ENCODE measurements at places on chromosomes 7 and 10. TPM values are rescaled to one million over a fixed set of nuclear protein-coding genes. Genes with fewer than 3 reads are reported as not detected.

DNA sequence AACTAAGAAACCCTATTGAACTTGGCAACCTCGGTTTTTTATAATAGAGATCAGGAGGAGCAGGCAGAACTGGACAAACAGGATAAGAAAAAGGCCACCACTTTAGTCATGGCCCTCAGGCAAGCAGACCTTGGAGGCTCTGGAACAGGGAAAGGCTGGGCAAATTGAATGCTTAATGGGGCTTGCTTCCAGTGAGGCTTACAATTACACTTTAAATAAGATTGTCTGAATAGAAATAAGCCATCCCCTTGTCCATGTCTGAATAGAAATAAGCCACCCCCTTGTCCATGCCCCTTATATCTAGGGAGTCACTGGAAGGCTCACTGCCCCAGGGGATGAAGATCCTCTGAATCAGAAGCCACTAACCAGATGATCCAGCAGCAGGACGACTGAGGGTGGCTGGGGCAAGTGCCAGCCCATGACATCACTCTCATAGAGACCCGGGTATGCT lies 40.6 kb downstream of the AKR1B15 start:
- peaks cover 10% of the 10 kb centered on the region for H3K27me3 ChIP-seq
- no peak overlapping the region for H3K27ac ChIP-seq
- no peak overlapping the region for H3K4me3 ChIP-seq
- no peaks in the 10 kb centered on the region for H3K36me3 ChIP-seq
- H3K4me1 ChIP-seq, result no peaks in the 10 kb centered on the region

GHRHR gene
- not detected for total RNA-seq

DNA sequence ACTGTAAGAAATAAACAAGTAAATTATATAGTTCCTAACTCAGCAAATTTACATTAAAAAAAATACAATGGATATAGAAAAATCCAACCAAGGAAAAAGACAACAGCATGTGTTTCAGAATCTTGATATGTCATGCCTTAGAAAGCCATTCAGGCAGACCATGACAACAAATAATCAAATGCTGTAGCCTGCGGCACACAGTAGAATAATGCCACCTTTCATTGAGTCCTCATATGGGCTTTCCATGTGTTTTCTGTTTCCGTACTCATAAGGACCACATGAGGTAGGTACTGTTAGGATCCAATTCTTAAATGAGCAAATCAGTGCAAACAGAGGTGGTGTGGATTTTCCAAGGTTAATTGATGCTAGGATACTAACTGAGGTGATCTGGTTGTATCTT lies 138.6 kb downstream of the CUBN start:
- no peak for DNase-seq
- H3K27ac ChIP-seq, result no peak overlapping the region
- H3K27me3 ChIP-seq, result no peaks in the 10 kb centered on the region
- peaks cover 2% of the 10 kb centered on the region for H3K4me1 ChIP-seq

FZD1 gene
- total RNA-seq, result 0.20 TPM

DNA sequence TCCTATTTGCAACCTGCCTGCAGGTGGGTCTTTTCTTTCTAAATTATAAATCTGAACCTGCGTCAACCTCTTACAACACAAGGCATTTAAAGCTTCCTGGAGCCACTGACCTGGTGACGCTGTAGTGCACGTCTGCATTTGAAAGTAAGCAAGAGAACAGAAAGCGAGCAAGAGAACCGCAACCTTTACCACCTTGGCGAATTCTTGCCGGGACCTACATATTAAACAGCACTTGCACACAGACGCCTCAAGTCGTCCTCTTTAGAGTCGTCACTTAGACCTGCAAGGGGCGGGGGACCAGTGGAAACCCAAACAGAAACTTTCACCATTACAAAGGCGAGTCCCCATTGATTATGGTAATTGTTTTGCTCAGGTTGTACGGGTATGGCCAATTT lies 9.5 kb downstream of the GLI3 start:
- H3K27me3 ChIP-seq, result peaks cover 58% of the 10 kb centered on the region
- no peaks in the 10 kb centered on the region for H3K36me3 ChIP-seq
- peak overlapping the region; percentile 50 for H3K4me3 ChIP-seq
- peak; percentile 75 for DNase-seq
- H3K4me1 ChIP-seq, result peaks cover 3% of the 10 kb centered on the region
- no peak overlapping the region for H3K27ac ChIP-seq

- H3K27ac ChIP-seq, result peak overlapping the region; percentile 65
- peak; percentile 83 for DNase-seq
- peak overlapping the region; percentile 67 for H3K4me3 ChIP-seq
- H3K27me3 ChIP-seq, result peaks cover 11% of the 10 kb centered on the region
- peaks cover 18% of the 10 kb centered on the region for H3K4me1 ChIP-seq
- H3K36me3 ChIP-seq, result no peaks in the 10 kb centered on the region
Measured at GRCh38 chr10:29735628-29736365, 101.0 kb upstream of the SVIL start.

DNA sequence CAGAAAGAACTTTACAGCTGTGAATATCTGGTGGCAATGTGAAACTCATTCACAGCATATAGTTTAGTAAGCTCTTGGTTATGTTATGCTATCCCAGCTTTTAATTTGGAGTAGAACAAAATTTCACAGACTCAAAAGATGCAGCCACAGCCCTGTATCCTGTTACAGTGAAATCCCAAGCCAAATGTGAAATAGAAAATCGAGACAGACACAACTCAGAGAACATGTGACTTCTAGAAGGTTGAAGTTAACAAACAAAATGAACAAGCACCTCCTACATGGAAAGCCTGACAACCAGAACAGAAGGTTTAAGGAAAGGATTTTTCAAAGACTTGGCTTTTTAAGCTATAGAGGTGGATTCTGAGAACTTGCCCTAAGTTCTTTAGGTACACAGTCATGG lies 39.6 kb downstream of the JAZF1 start:
- H3K36me3 ChIP-seq, result peaks cover 4% of the 10 kb centered on the region
- no peak for DNase-seq
- H3K4me1 ChIP-seq, result peaks cover 16% of the 10 kb centered on the region
- H3K27me3 ChIP-seq, result no peaks in the 10 kb centered on the region
- no peak overlapping the region for H3K27ac ChIP-seq

DNA sequence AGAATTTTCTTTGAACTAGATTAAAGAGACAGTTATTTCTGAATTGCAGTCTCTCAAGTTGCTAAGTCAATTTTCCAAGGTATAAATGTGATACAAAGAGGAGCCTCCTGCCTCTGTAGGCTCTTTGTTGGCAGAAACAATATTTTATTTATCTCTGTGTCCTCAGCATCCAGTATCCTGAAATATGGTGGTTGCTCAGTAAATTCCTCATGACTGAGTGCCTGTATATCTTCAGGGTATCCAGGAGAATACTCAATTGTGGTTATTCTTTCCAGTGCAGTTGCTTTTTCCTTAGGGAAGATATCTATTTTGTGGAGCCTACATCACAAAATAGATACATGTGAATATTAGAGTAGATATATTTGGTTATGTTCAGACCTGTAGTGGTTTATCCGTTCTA lies 144.8 kb upstream of the FERD3L start:
- H3K27me3 ChIP-seq, result no peaks in the 10 kb centered on the region
- no peak overlapping the region for H3K27ac ChIP-seq
- no peaks in the 10 kb centered on the region for H3K4me1 ChIP-seq
- H3K4me3 ChIP-seq, result no peak overlapping the region
- DNase-seq, result no peak

DNA sequence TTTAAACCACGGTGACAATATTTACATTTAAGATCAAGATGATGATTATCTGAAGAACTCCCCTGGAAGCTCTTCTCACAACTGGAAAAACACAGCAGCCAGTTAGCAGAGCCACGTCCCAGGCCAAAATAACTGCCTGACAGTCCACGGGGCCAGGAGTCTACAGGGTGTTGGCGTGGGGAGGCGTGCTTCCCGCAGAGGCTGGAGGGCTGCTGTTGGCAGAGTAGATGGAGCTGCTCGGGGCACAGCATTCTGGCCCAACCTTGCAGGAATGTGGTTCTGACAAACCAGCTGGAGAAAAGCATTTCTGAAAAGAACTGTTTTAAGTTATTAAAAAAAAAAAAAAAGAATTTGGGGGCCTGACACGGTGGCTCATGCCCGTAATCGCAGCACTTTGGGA lies 177.9 kb downstream of the EBF3 start:
- no peaks in the 10 kb centered on the region for H3K27me3 ChIP-seq
- no peaks in the 10 kb centered on the region for H3K4me1 ChIP-seq
- H3K27ac ChIP-seq, result no peak overlapping the region
- no peak for DNase-seq

CALML3 gene
- total RNA-seq, result not detected

DNA sequence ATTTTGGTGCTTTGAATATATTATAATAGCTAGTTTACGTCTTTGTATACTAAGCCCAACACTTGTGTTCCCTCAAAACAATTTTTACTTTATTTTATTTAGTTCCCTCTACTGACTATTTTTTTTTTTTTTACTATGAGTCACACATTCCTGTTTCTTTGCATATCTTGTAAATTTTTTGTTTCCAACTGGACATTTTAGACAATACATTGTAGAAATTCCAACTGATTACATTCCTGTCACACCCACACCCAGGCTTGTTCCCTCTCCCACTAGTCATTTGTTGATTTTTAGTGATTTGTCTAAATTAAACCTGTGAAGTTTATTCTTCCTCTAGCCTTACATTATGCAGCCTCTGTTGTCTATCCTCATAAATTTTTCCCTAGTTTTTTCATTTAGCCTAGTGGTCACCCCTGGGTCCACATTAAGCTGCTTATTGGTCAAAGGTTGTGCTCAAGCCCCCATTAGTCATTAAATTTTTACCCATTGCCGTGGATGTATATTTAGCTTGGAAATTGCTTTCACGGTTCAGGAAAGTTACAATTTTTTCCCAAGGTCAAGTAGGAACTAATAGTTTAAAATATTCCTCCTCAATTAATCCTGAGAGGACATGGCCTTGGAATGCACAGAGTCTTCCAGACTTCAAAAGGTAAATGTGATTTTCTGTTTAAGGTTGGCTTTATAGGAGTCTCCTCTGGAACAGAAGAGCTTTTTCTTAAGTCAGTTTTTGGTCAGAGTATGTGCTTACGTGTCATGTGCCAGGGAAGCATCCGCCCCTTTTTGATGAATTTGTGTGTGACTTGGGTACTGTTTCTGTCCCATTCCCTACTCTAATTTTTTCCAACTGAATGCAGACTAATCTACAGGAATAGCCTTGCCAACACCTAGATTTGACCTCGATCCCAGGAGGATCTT lies 207.6 kb upstream of the TMEM72 start:
- no peak overlapping the region for H3K27ac ChIP-seq
- H3K4me1 ChIP-seq, result no peaks in the 10 kb centered on the region
- DNase-seq, result no peak
- no peaks in the 10 kb centered on the region for H3K27me3 ChIP-seq

- peak overlapping the region; percentile 95 for H3K27ac ChIP-seq
- peaks cover 41% of the 10 kb centered on the region for H3K4me1 ChIP-seq
- peak overlapping the region; percentile 90 for H3K4me3 ChIP-seq
- H3K36me3 ChIP-seq, result peaks cover 43% of the 10 kb centered on the region
Measured at GRCh38 chr10:128047351-128047750, 78.9 kb downstream of the MKI67 start.

- no peak for DNase-seq
- H3K4me1 ChIP-seq, result peaks cover 8% of the 10 kb centered on the region
- no peak overlapping the region for H3K27ac ChIP-seq
- no peaks in the 10 kb centered on the region for H3K36me3 ChIP-seq
- H3K27me3 ChIP-seq, result no peaks in the 10 kb centered on the region
Measured at GRCh38 chr10:7908541-7909210, 90.4 kb downstream of the TAF3 start.

DNA sequence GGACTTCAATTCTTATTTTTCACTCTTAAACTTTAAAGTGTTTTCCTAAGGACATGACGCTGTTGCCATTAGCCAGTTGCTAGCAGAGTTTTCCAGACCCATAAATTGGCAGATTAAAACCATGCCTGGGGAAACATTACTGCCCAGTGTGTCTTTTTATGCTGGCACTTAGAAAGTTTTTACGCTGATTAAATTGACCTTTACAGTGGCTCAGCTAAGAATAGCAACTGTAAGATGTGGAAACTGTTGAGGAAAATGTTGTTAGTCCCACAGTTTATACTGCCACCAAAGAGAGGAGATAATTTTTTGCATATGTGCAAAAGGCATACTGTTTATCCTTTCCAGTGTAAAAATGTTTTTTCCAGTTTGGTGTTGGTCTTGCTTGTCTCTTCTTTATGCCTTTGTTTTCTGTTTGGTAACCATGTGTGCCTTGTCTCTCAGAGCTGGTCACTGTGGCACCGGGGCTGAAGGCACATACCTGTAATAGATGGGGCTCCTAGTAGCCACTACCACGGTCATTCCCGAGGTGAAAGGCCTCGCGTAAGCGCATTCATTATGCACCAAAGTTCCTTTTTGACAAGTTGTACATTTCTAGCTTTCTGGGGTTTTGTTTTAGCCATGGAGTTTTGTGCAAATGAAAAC lies 45.3 kb downstream of the CYP17A1 start:
- peaks cover 39% of the 10 kb centered on the region for H3K4me1 ChIP-seq
- no peak overlapping the region for H3K27ac ChIP-seq
- no peak overlapping the region for H3K4me3 ChIP-seq
- DNase-seq, result no peak
- H3K36me3 ChIP-seq, result peaks cover 7% of the 10 kb centered on the region

MYH16 gene
- not detected for total RNA-seq

DNA sequence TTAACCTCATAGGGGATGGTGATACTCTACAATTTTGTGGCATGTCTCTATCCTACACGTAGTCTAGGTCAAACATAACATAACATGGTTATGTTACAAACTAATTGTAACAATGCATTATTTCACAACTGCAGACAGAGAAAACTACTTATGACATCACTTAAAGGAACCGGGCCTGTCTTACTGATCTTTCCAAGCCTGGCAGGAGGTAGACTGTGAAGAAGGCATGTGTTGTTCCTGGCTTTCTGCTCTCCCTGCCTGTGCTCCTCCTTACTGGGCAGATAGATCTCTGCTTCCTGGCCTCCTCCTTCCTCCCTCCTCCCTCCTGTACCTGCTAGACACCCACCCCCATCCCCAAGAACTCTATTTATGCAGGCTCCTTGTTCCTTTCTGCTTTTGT lies 5.4 kb downstream of the CACNB2 start:
- H3K36me3 ChIP-seq, result no peaks in the 10 kb centered on the region
- peaks cover 17% of the 10 kb centered on the region for H3K27me3 ChIP-seq
- no peak overlapping the region for H3K4me3 ChIP-seq
- no peaks in the 10 kb centered on the region for H3K4me1 ChIP-seq
- DNase-seq, result no peak
- no peak overlapping the region for H3K27ac ChIP-seq

TMEM273 gene
- total RNA-seq, result 19.0 TPM

DNA sequence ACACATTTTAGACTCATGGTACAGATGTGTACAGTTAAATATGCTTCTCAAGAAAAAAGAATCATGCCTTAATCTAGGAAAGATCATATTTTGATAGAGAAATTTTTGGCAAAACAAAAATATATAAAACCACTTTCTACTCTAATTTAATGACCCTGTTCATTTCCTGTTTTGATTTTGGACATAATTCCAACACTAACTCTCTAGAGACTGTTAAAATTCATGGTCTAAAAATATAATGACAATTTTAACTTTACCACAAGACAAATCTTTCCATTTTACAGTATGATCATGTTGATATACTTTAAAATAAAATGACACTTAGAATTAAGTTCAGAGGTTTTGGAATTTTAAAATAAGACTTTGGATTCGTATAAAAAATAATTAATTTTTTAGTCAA lies 45.2 kb downstream of the PRKG1 start:
- no peak for DNase-seq
- H3K27ac ChIP-seq, result no peak overlapping the region
- H3K36me3 ChIP-seq, result no peaks in the 10 kb centered on the region
- no peak overlapping the region for H3K4me3 ChIP-seq
- no peaks in the 10 kb centered on the region for H3K4me1 ChIP-seq
- H3K27me3 ChIP-seq, result no peaks in the 10 kb centered on the region

NKX2-3 gene
- total RNA-seq, result not detected

DUSP5 gene
- total RNA-seq, result 49.4 TPM

- H3K36me3 ChIP-seq, result no peaks in the 10 kb centered on the region
- no peak overlapping the region for H3K27ac ChIP-seq
Measured at GRCh38 chr10:93434991-93435491, 47.1 kb downstream of the MYOF start.

SVIL gene
- total RNA-seq, result 7.9 TPM

All from activated CD8-positive, alpha-beta T cell treated with anti-CD3 and anti-CD28 coated beads for 36 hours (primary cell).